NCI-H345 (cell line): ENCODE measurements at places on chromosomes 7 and 10.

DNA sequence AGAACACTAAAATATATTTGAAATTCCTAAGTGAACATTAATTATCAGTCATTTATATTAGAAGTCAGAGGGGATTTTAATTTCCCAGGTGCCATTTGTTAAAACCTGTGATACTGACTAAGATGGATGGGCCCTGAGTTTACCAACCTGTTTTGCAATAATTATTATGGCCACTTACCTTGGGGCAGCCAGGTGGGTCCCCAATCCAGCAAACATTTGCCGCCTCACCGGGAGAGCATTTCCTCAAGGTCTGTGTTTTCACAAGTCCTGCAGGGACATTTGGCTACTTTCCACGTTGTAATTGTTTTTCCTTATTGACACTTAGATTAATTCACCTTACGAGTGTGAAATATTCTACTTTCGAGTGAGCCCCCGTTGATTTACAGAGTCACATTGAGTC is 251.2 kb upstream of the PPP2R2D start:
- DNase-seq, result peak; percentile 40

- no peak for DNase-seq
Measured at GRCh38 chr10:49651039-49651835, 28.2 kb upstream of the C10orf53 start.

- no peak for DNase-seq
Measured at GRCh38 chr10:132172091-132173066, 14.4 kb upstream of the DPYSL4 start.

DNA sequence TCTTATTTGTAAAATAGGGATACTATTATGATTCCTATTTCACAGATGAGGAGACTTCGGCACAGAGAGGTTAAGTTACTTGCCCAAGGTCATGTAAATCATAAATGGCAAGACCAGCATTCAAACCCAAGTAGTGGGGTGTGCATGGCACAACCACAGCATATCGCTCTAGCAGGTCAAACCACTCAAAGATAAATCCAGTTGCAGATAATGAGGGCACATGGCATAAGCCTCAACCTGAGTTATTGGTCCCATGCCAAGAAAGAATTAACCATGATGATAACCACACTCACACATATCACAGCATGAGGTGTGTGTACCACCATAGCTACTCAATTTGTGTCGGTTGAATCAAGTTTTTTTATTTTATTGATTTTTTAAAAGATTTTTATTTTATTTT is 180.5 kb downstream of the CREB5 start:
- no peak for DNase-seq

DNA sequence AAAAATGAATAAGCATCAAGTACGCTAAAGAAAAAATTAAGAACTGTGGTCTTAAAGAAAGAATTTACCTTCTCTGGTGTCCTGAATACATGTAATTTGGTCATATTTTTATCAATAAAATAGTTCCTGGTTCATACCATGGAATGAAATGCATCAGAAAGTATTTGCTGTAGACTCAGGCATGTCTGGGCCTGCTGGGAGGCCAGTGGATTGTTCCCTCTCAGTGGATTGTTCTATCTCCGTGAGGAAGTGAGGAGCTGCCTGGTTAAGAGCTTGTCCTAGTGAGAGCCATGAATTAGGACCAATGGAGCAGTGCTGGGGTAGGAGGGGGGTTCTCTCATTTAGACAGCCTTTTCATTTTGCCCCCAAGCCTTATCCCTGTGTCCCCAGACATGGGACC is 211.7 kb upstream of the HABP2 start:
- DNase-seq, result no peak

GRCh38 chr7:98990356-98990755 is 112.0 kb downstream of the TRRAP start:
- DNase-seq, result no peak

- DNase-seq, result no peak
Measured at GRCh38 chr10:73552819-73553715, 38.1 kb downstream of the USP54 start.

GRCh38 chr7:15168489-15168888 is 265.9 kb upstream of the DGKB start:
- DNase-seq, result no peak

- peak; percentile 37 for DNase-seq
Measured at GRCh38 chr7:36153571-36154097, 580 bp downstream of the EEPD1 start.

DNA sequence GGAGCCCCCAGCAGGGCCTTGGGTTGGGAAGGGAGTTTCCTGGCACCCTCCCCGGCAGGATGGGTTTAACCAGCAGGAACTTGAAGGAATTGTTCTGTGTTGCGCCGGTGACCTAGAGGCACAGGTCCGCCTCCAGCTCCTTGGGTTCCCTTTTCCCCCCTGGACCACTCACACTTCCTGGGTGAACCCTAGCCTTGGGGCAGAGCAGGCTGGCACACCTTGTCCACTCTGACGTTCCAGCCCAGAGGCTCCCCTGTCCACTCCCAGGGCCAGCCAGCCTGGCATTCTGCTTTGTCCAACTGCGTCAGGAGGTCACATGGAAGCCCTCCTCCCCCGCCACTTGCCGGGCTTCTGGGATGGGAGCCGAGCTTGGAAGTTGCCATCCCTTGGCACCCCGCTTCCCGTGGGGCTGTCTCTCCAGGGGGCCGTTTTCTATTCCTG is 25.8 kb downstream of the TMEM120A start:
- no peak for DNase-seq

GRCh38 chr10:65611592-65611991 is 1314.2 kb upstream of the LRRTM3 start:
- no peak for DNase-seq

DNA sequence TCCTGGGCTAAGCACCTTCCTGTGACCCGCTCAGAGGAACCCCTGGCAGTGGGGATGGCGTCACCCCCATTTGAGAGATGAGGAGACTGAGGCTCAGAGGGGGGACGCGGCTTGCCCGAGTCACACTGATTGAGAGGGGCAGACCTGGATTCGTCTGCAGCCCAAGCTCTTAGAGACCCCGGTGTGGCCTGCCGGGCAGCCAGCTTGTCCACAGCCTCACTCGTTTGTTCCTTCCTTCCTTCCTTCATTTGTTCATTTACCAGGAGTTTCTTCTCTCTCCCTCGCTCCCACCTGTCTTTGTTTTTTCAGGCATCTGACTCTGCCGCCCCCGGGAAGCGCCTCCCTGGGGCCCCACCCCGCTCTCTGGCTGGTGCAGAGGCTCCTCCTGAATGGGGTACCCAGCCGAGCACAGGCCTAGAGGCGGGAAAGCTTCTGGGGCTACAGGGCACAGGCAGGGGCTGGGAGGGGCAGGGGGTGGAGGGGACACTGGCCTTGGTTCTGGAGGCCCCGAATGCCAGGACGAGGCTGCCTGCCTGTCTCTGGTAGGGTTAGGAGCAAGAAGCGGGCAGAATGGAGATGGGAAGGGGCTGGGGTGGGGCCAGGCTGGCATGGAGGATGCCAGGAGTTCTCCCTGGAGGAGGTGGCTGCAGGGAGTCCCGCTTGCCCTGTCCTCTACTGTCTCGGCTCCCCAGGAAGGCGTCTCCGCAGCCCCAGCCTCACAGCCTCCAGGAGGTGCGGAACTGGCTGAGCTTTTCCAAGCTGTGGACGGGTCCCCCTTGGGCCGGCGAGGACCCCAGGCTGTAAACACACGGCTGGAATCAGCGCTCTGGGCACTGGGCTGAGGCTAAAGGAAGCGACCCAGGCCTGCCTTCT is 91.6 kb downstream of the UNCX start:
- no peak for DNase-seq

DNA sequence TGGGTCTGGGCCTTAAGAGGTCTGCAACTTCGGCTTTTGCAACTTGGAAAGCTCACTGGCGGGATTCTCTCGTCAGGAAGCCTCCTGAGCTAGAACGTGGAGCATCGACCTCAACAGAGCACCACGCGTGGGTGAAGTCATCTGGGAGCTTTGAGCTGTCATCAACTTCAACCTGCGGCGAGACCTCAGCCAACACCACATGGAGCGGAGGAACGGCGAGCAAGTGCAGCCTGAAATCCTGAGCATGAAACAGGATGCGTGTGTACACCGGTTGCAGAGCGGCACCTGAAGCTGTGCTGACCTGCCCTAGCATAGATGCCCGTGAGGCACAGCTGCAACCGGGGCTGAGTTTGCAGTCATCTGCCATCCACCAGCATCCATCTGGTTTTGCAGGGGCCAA is 295.7 kb upstream of the SHH start:
- no peak for DNase-seq

DNA sequence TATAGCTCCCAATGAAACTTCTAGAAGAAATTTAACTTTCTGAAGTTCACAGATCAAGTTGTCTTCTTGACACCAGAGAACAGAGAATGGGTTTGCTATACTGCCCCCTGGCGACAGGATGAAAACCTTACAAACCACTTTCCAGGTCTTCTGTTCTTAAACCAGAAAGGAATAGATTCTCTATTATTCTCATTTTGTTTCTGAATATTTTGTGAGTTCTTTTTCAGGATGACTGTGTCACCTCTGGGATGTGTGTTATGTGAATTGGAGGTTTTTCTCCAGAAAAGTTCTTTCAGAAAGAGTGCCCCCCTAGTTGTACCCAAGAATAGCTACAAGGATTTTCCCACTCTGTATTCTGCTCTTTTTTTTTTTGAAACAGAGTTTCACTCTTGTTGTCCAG is 6.3 kb downstream of the IFT22 start:
- peak; percentile 7 for DNase-seq

DNA sequence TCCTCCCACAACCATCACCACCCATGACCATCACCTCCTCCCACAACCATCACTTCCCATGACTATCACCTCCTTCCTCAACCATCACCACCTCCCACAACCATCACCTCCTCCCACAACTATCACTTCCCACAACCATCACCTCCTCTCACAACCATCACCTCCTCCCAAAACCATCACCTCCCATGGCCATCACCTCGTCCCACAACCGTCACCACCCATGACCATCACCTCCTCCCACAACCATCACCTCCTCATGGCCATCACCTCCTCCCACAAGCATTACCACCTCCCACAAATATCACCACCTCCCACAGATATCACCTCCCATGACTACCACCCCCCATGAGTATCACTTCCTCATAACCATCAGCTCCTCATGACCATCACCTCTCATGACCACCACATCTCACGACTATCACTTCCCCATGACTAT is 52.2 kb downstream of the PDGFA start:
- no peak for DNase-seq

DNA sequence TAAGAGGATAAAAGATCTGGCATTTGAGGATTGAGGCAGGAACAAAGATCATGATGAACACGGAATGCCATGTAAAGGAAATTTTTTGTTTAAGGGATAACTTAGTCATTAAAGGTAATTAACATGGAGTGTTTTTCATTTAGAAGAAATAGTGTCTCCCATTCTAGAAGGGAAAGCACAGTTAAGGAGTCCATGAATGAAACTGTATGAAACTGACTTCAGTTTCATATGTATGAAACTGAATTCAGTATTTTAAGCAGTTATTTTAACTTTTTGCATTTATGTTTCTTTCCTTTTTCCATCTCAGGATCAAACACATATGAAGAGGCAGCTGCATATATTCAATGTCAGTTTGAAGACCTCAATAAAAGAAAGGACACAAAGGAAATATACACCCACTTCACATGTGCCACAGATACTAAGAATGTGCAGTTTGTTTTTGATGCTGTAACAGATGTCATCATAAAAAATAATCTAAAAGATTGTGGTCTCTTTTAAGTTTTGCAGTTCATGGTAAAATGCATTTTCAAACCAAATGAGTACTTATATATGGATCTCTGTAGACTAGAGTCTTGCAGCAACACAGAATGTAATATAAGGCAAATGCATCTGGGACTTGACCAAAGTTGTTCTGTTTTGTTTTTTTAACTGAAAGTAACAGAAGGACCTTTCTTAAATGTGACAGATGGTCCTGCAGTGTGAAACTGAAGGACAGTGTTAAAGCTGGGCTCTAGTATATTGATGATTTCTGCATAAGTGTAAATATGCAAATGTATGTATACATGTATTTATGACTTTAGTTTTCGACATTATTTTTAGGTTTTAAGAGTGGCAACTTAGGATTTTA is 82.6 kb downstream of the GNAI1 start:
- DNase-seq, result no peak

DNA sequence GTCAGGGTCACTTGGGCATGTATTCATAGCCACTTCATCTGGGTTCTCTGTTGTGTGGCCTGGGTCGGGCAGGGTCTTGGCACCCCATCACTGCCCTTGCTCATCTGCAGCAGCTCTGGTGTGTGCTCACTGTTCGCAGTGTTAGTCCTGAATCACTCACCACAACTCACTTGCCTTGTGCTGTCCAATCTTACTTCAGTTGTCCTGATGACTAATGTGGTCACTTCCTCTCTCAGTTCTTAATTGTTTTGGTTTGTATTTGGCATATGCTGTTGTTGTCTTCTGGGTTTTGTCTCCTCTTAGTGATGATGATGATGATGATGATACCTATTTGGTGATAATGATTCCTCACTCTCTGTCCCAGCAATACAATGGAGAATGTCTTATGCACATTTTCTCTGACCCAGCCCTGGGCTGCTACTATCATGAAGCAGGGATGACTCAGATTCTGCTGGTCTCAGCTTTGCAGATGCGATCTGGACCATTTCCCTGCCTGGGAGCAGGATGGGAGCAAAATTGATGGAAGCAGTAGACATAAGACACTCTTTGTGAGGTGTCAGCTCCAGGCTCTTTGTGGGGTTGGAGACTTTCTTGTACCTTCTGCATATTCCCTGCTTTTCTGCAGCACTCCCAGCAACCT is 17.0 kb downstream of the ADRA2A start:
- no peak for DNase-seq

GRCh38 chr7:119436882-119437281 is 836.1 kb upstream of the KCND2 start:
- DNase-seq, result no peak

DNA sequence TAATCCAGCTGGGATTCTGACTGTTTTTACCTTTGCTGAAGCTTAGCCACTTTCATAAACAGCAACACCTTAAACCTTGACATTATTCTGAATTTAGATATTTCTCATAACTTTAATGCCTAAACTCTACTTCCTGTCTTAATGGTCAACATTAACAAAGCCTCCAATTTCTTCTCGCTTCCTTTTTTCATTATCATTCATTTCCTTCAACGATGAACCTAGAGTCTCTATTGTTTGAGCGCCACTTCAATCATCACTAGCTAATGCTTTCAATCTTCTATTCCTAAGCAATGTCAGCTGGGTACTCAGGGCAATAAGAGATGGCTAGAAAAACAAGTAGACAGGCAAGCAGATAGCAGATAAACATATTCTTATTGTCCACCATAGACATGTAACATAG is 96.6 kb upstream of the TMEM196 start:
- DNase-seq, result no peak

DNA sequence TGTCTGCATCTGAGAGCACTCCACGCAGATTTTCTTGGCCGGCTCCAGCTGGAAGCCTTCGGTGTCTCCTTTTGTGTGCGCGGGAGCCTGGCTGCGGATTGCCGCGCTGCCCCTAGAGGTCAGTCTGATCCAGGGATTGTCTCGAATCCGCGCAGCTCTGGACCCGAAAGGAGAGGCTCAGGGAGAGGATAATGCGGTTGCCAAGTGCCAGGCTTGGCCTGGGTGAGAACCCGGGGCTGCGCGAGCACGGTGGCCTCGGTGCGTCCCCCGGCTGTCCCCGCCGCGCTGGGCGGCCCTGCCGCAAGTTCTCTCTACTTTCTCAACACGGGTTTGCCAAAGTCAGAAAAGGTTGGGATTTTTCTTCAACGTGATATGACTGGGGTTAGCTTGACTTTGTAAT is 140.9 kb downstream of the ADCYAP1R1 start:
- peak; percentile 86 for DNase-seq
